Psoas muscle (tissue), 8 donors: ENCODE measurements at places on chromosomes 16 and 17.

- DNase-seq, result no peak
Observed at GRCh38 chr17:59391021-59391420, 59.6 kb downstream of the YPEL2 start.

DNA sequence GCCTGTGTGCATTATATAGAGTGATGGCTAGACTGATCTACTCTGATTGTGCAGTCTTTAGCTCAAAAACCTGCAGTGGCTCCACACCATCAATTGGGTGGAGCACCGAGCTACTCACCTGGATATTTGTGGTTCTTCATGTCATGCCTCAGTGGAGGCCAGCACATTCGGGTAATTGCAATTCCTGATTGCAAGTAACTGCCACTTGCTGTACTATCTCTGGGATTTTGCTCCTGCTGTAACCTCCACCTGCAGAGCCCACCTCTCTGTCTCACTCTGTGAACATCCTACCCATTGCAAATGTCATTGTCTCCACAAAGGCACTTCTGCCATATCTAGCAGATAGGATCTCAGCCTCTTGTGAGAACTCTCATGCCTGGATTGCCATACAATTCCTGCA is 1.7 kb upstream of the CCL1 start:
- no peak for DNase-seq

DNA sequence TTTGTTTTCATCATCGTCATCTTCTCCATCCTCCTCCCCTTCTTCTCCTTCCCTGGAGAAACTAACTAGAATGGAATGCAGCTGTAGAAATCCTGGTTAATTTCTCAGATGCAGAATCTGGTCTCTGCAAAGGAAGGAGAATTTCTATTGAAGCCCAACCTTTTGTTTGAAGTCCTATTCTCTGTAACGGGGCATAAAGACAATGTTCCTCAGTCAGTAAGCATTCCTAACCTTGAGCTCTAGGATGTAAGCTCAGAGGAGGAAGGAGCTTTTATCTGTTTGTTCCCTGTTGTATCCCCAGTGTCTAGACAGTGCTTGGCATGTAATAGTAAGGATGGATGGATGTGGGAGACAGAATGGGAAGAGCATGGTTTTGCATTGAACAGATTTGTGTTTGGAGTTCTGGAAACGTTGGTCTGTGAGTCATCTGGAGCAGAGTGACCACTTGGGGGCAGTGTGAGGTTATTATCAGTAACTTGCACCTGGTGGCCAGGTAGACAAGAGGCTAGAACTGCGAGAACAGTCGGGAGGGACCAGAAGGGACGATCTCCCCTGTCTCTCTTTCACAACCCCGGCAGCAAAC is 363.7 kb downstream of the SNX29 start:
- DNase-seq, result no peak

GRCh38 chr17:74599448-74599939 is 7.4 kb upstream of the CD300LD start:
- no peak for DNase-seq

- DNase-seq, result no peak
Observed at GRCh38 chr17:65688307-65688706, 126.9 kb upstream of the AXIN2 start.

GRCh38 chr16:56421313-56421712 is 4.0 kb downstream of the AMFR start:
- no peak for DNase-seq

DNA sequence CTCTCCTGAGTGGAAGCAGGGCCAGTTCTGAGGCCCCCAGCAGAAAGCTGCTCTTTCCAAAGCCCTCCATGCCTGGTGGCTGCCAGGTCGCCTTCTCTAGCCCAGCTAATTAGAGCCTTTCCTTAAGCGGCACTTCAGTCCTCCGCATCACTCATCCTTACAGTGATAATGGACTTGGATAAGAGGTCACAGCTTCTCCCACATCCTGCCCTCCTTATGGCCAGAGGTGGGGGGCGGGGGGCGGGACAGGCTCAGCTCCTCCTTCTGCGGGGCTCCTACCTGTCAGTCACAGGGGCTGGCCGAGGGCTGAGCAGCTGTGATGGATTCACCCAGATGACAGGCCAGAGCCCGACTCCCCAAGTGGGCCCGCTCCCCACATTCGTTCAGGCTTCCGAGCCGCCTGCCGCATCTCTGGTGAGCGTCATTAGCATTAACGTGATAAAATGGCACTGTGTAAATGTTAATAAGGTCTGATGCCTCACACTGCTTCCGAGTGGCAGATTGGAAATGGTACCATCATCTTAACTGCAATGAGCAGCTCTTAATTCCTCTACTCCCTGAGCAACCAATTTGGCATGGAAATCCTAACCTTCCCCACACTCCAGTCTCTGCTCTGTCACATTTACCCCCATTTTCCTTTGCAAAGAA is 41.3 kb downstream of the GRIN2C start:
- no peak for DNase-seq

DNA sequence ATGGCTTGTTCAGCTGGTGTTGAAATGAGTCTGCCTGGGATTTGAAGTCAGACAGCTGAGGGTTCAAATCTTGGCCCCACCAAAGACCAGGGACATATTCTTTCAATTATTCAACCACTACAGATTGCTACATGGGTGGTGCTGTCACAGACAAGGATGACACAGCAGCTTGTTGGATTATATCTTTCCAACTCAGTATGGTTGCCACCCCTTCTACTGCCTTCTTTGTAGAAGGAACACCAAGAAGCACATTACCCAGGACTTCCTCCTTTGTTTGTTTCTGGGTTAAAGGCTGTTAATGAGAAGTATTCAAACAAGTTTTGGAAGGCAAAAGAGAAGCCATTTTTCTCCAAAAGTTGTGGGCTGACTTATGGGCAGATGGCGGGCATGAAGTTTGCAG is 78.6 kb downstream of the COPRS start:
- DNase-seq, result no peak

DNA sequence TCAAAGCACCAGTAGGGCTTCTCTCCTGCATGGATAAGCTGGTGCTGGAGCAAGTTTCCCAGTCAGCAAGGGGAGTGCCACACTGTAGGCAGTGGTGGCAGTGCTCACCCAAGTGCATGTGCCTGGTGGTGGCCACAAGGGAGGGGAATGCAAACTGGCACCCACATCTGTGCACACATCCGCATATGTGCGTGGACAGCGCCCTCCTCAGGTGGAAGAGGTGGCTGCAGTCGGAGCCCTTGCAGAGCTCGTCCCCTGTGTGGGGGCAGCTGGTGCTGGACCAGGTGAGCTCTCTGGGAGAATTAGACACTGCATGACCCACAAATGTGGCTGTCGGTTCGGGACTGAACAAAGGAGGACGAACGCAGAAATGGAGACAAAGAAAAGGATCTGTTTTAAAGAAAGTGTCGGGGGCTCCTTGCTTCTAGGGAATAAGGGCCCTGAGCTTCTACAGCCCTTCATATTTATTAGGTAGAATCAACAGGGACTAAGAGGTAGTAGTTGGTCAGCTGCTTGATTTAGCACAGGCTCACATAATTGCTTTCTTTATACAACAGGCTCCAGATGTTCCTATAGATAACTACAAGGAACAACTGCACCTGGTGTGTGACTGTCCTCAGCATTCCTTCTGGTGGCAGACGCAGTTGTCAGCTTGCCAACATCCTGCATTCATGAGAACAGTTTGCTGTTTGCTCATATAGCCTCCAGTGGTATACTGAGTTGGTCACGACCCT is 5.3 kb upstream of the ZNF689 start:
- peak; percentile 70 for DNase-seq

DNA sequence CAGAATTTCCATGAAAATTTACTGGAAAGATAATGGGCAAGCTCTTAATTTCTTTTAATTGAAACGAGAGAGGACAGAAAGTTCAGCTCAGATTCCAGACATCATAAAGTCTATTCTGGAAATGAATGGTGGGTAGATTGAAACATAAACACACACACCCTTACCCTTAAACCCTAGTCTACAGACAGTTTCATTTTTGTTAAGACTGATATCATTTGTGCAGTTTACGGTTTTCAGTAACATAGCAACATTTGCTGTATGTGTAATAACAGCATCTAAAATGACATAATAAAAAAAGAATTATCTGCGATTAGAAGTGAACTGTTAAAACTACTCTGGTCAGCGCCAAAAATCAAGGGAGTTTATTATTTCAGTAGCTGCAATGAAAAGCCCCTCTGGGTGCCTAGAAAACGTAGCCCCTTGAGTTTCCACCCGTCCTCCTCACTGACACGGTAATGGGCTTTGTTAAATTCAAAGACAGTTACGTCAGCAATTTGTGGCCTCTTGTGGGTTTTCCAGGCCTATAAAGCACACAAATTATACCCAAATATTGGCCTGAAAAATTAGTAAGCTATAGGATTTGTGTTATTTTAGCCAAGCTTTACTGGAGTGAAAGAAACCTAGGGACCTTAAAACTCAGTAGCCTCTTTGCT is 520.6 kb upstream of the SOX9 start:
- DNase-seq, result no peak

GRCh38 chr17:76584427-76585032 is 1.1 kb downstream of the ST6GALNAC2 start:
- DNase-seq, result no peak

DNA sequence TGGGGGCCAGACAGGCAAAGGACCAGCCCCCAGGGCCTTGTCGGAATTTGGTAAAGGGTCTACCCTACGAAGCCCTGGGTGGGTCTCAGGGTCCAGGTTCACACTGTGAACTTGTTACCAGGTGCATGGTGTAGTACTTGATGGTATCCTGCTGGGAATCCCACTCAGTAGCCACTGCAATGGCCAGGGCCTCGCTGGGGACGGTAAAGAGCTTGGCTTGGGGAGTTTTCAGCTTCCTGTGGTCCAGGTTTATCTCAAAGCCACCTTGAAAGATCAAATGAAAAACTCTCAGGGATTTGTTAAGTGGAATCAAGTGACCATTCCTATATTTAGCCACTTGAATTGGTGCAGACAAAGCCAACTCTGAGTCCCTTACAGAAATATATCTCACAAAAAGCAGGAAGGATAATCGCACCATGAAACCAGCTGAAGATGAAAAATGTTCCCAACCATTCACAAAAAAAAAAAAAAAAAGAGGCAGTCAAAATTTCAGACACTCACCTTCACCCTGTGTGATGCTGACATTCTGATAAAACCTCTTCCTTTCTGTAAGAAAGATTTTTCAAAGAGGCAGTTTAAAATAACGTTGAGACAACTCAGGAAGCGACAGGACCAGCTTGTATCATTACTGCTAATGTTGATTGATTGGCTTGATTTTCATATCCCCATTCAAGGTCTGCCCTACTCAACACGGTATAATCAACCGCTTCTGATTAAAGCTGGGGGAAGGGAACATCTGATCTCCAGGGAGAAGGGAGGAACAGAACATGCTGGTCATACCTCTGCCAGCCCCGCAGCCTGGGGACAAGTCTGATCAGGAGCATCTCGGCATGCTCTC is 10.6 kb downstream of the ATPAF2 start:
- no peak for DNase-seq

- no peak for DNase-seq
Observed at GRCh38 chr16:81973737-81974136, 37.5 kb downstream of the SDR42E1 start.

DNA sequence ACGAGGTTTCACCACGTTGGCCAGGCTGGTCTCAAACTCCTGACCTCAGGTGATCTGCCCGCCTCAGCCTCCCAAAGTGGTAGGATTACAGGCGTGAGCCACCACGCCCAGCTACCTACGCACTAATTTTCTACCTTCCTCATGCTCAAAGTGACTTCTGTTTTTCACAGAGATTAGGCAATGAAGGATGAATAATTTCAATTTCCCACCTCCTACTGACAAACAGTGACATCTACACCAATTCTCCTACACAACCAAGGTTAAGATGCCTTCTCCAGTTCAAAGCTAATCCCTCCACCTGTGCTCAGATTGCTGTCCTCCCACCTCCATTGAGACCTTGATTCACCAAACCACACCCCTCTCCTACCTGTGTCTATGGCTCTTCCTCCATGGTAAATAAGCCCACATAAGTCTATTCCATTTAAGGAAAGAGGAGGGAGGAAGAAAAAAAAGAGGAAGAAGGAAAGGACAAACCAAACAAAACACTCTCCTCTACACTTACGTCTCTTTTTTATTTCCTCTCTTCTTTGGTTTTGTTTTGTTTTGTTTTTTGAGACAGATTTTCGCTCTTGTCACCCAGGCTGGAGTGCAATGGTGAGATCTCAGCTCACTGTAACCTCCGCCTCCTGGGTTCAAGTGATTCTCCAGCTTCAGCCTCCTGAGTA is 5.5 kb upstream of the MED11 start:
- DNase-seq, result no peak
